ENCODE measurements at places on chromosomes 3 and 15. TPM values are rescaled to one million over a fixed set of nuclear protein-coding genes. Genes with fewer than 3 reads are reported as not detected.

Gene ISLR2
- not detected for total RNA-seq

DNA sequence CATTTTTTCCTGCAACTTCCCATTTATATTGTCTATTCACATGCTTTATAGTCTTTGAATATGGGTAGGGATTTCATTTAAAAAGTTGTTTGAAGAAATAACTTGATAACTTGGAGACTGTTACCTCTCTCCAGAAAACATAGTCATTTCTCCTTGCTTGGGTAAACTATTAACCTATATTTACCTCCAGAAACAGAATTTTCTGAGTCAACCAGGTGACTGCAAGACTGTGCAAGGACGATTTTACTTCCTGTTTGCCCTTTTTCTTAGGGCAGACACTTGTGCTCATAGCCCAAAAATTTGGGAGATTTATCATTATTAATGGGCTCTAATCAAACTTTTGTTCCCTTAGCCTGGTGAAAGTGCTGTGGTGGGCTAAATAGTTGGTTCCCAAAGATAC, 14.3 kb upstream of the MOBP start:
- no peak for DNase-seq

Gene LINS1
- 15.7 TPM for total RNA-seq

GRCh38 chr15:87362531-87362930, 894.0 kb downstream of the NTRK3 start:
- no peak for DNase-seq

- peak; percentile 59 for DNase-seq
These were observed 350.1 kb upstream of the PROK2 start for GRCh38 chr3:72134989-72135451.

Gene SEC62
- total RNA-seq, result 176 TPM

- DNase-seq, result peak; percentile 23
These were observed 2.1 kb downstream of the CCDC51 start for GRCh38 chr3:48437812-48438211.

DNA sequence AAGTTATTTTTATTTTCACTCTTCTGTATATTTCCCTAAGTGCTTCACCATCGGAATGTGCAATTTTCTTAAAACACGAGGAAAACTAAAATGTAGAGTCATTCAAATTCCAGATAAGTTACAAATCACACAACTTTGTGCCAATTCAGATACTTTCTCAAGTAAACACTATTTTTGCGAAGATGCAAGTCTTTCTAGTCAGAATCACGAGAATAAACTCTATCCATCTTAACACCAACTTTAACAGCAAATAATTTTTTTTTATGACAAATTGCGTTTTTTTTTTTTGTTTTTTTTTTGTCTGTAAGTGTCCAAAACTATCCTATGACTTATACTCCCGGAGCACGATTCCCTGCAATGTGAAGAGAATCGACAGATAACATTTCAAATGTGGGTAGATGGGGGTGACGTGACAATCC, 1.3 kb downstream of the STAG1 start:
- no peak for DNase-seq

Gene TRPM1
- not detected for total RNA-seq

GRCh38 chr3:42473083-42473932, 29.1 kb upstream of the VIPR1 start:
- no peak for DNase-seq

DNA sequence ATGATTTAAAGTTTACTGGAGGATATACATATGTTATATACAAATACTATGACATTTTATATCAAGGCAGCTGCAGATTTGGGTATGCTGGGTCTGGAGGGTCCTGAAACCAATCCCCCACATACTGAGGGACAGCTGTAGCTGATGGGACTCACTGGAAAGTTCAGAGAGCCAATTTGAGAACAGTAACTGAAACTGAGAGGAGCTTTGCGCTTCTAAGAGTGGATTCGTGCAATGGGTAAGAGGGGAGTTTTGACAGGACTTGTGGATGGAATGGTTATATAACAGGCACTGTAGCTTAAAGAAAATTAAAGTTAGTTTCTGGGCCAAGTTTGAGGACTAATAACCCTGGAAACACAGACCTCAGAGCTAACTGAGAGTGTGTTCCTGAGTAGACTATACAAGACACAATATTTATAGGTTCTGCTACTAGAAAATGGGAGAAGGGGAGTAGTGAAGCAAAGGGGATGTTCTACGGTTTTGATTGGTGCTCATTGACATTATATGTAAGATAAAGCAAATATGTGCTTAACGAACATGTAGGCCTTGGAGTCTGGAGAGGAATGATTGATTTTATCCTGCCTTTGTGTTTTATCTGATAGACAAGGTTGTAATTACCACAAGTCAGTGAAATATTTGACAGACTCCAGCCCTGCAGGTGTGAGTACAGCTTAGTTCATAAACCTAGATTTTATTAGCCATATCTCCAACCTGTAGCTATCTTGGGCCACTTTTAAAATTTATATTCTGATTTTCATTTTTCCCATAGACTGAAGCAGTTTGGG, 4.8 kb upstream of the ZMAT3 start:
- DNase-seq, result no peak

Gene UBAP1L
- total RNA-seq, result 8.7 TPM

GRCh38 chr3:116483135-116483534, 37.8 kb upstream of the LSAMP start:
- DNase-seq, result no peak

Gene SERINC4
- 1.9 TPM for total RNA-seq

Gene RHCG
- not detected for total RNA-seq

DNA sequence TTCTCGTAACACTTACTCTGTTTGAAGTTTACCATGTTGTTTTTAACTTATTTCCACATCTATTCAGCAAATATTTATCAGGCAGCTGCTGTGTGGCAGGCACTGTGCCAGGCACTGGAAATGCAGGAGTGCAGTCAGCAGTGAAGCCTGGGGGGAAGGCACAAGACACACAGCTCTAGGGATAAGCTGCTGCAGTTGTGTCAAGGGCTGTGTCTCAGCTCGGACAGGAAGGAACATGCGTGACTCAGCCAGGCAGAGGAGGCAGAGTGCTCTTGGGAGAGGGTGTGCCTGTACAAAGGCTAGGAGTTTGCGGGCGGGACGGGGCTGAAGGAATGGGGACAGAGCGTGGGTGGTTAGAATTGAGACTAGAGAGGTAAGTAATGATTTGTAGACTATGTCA, 24.7 kb downstream of the LYSMD4 start:
- no peak for DNase-seq

Gene COL7A1
- 10.8 TPM for total RNA-seq

- DNase-seq, result no peak
These were observed 212.4 kb upstream of the ZBTB20 start for GRCh38 chr3:115359536-115359935.

Gene ZNF660
- total RNA-seq, result not detected

- no peak for DNase-seq
These were observed 7.0 kb upstream of the TFG start for GRCh38 chr3:100702082-100702979.

- no peak for DNase-seq
These were observed 85.0 kb upstream of the PRTG start for GRCh38 chr15:55827955-55828354.
